ENCODE measurements at places on chromosomes 11 and 22.
A peak's percentile ranks its signal among the peaks of the same experiment; 100 is the strongest.

GRCh38 chr11:130475426-130476053, 27.1 kb downstream of the ADAMTS15 start:
- no peak for DNase-seq

DNA sequence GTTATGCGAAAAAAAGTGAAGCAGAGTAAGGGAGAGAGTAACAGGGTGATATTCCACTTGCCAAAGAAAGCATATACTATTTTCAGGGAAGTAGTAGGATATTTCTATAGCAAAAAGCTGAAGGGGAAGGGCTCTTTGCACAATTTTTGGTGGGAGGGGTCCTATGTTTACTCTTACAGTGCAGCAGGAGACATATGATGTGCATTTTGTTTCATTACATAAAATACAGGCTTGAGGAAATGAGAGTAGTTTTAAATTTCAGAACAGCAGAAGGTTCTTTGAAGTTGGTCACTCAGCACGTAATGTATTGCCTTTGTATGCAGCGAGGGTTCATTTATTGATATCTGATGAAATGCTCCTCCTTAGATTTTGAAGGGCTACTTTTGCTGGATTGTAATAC, 3.1 kb upstream of the PIK3IP1 start:
- no peak for DNase-seq

GRCh38 chr11:110985547-110985946, 260.0 kb upstream of the POU2AF2 start:
- no peak for DNase-seq

GRCh38 chr11:95487391-95487790, 256.4 kb upstream of the SESN3 start:
- peak; percentile 86 for DNase-seq

- DNase-seq, result no peak
These were observed 2.1 kb upstream of the CLCF1 start for GRCh38 chr11:67375320-67376055.

DNA sequence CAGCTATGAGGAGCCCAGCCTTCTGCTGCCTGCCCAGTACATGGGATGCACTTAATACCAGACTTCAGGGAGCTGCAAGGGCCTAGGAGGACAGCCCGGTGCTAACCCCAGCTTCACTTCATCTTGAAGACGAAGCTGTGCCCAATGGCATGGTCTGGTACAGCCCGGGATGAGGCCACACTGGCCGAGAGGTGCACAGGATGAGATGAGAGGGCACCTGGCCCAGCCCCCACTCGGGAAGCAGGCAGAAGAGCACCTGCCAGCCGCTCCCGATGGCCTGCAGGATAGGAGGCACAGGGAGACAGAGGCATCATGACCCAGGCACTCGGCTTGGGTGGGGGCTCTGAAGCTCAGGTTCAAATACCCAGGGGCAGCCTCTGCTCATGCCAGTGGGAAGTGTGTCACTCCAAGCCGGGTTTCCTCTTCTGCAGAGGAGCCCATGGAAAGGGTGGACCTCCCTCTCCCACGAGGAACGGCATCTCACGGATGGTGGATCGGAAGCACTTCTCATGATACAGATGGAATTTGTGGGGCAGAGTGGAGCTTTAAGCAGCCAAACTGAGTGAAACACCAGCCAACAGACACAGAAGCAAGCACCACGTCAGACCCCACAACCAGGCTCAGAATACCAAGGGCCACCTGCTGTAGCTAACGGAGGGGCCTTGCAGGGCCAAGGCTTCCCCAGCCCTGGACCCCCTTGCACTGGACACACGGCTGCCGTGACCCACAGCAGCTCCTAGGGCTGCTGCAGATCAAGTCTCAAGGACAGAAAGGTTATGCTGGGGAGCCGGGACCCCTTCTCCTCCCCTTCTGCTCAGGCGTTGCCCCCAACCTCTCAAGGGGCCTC, 875.2 kb downstream of the BRD1 start:
- no peak for DNase-seq

DNA sequence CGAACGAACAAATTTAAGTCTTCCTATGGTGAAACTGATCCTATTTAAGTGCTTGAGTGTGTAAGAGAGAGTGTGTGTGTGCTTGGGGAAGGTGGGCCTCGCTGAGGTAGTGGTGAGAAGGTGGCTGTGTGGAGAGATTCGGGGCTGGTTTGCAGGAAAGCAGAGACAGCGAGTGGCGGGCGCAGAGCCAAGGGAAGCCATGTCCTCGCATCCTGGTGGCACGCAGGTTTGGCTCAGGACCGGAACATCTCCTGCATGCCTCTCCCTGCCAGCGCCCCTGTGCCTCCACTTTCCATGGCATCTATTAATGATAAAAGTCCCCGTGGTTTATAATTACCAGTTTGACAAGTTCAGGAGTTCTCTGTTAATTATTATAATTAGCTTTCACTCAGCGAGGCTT, 383.1 kb upstream of the CADM1 start:
- no peak for DNase-seq

GRCh38 chr22:41862530-41863266, 29.8 kb downstream of the SREBF2 start:
- DNase-seq, result peak; percentile 70

DNA sequence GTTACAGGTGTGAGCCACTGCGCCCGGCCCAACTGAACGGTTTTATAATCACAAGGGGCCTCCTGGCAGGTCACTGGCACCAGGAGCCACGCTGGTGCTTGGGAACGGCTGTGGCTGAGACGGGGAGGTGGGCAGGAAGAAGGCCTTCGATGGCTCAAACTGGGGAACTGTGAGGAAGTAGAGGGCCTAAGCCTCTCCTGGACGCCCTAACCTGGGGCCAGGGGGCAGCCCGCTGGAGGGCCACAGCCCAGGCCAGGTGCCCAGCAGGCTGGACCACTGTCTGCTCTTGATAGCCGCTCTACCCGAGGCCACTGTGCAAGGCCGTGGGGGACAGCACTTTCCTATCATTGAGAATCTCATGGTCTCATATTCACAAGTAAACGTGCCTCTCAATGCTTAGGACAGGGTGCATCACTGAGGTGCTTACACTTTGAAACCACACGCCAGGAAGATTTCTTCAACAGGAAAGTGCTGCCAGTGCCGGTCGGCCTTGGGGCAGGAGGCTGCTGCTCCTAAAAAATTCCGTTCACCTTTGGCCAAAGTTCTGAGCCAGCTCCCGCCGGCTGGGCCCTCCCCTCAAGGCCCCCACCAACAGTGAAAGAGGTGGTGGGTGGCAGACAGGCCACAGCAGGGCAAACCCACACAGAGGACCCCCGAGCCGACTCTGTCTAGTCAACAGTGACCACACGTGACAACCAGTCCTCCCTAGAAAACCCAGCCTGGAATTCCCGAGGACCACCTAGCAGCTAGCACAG, 7.2 kb downstream of the GATD1 start:
- no peak for DNase-seq

GRCh38 chr11:66858939-66859685, 2.2 kb downstream of the LRFN4 start:
- peak; percentile 49 for DNase-seq

GRCh38 chr11:87036756-87037449, 831 bp upstream of the TMEM135 start:
- no peak for DNase-seq

GRCh38 chr11:113555071-113555619, 79.9 kb upstream of the DRD2 start:
- no peak for DNase-seq

DNA sequence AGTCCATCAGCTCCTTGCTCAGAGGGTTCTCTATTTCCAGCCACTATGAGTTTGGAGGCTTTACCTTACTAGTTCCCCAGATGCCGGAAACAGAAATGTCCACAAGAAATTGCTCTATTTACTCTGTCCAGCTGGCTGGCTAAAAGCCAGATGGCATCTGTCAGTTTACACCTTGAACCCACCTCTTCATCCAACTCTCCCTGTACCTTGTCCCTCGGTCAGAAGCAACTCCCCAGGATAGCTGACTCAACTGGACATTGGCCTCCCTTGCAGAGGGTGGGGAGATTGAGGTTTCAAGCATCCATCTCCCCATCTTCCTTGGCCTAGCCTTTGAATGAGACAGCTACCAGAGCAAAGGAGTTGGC, 1.7 kb downstream of the C2CD2L start:
- no peak for DNase-seq

GRCh38 chr22:46501701-46502100, 35.7 kb downstream of the CELSR1 start:
- DNase-seq, result no peak

DNA sequence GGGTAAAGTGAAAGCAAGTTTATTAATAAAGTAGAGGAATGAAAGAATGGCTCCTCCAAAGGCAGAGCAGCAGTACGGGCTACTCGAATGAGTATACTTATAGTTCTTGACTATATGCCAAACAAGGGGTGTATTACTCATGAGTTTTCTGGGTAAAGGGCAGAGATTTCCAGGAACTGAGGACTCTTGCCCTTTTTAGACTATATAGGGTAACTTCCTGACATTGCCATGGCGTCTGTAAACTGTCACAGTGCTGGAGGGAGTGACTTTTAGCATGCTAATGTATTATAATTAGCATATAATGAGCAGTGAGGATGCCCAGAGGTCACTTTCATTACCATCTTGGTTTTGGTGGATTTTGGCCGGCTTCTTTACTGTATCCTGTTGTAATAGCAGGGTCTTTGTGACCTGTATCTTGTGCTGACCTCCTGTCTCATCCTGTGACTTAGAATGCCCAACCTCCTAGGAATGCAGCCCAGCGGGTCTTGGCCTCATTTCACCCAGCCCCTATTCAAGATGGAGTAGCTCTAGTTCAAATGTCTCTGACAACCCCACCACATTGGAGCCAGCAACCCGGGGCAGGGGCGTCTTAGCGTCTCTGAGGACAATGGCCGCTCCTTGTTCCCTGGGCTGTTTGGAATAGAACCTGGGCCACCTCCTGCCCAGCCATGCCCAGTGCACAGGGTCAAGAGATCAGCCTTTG, 34.9 kb upstream of the CD82 start:
- DNase-seq, result no peak

DNA sequence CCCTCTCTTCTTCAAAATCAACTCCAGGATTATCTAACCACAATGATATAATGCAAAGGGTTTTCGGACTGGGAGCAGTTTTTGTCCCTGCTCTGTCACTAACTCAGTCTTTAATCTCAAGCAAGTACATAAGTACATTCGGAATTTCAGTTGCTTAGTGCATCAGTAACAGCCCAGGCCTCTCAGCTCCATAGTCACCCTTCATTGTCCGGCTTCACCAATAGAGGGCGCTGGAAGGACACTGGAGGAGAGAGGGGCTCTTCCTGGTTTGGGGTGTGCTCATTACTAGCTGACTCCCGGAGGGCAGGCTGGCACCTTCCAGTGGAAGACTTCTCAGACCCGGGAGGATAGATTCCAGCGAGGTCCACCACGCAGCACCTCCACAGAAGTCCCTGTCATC, 90.4 kb upstream of the PDGFD start:
- peak; percentile 28 for DNase-seq

- DNase-seq, result no peak
These were observed 17.8 kb downstream of the PRR5 start for GRCh38 chr22:44719586-44720368.

- no peak for DNase-seq
These were observed 2190.5 kb upstream of the RAG2 start for GRCh38 chr11:38788561-38788960.

- no peak for DNase-seq
These were observed 58.2 kb upstream of the EED start for GRCh38 chr11:86186386-86186785.

- DNase-seq, result no peak
These were observed 15.3 kb upstream of the LRRC32 start for GRCh38 chr11:76685831-76686230.

DNA sequence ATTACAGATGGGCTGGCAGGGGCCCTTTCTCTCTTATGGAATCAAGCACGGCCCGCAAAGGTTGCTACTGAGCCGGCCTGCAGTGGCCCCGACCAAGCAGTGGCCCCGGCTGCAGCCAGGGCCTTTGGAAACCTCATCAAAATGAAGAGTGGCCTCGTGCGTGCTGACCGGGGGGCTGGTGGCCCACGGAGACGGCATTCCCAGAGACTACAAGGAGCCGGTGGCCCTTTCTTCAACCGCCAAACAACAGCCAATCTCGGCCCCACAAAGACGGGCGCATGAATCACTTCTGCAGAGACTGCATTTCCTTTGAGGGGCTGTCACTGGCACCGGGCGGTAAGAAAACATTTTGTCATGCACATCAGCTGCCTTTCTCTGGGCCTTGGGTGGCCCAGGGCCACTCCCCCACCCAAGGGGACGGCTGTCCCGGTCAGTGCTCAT, 43.1 kb upstream of the FGF3 start:
- no peak for DNase-seq

DNA sequence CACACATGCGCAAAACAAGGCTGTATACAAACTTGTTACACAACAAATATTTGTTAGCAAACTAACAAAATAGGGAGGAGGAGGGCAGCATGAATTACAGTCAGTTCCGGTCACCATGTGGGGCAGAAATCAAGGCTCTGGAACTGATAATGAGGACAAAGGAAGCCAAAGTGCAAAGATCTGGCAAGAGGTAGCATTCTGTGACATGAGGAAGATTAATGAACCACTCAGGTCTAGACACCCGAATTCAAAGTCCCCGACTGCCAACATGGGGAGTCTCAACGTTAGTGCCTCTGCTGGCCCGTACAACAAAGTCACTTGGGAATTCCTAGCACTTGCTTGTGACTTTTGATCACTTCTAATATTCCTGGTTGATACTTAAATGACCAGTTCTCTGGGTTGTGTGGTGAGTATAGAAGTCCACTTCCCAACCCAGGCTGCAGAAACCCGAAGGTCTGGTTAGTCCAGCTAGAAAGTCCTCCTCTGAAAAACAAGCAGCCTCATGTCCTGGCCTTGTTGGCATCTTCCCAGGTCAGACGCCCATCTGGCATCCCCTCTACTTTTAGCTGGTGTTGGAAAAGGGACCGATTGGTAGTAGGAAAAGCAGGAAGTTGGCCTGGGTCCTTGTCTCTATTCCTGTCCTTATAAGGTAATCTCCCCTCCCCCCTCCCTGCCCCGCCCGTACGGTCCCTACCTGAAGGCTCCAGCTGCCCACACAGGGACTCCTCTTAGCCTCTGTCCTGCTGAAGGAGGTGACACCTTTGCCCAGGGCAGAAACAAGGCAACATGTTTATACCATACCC, 1.6 kb downstream of the SUN2 start:
- DNase-seq, result peak; percentile 58

DNA sequence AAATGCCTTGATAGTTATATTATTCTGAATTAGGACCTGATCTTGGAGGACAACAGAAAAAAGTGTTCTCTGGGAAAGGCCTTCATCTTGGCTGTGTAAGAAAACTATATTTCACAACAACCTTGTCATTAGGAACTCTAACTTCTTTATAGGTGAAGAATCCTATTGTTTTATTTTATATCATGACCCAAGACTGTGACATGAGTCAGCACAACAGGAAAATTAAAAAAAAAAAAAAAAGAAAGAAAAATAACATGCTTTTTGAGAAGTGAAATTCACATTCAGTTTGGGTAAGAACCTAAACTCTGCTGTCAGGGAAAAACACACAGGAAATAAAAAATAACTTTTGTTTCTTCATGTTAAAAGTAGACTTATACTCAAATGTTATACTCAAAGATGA, 11.7 kb upstream of the FOLR2 start:
- no peak for DNase-seq

GRCh38 chr22:27624705-27625104, 176.9 kb downstream of the MN1 start:
- DNase-seq, result no peak

GRCh38 chr22:36399472-36399778, 11.7 kb upstream of the MYH9 start:
- no peak for DNase-seq

GRCh38 chr22:31626427-31627150, 35.4 kb downstream of the PISD start:
- DNase-seq, result no peak
